Activated CD4-positive, alpha-beta T cell treated with anti-CD3 and anti-CD28 coated beads, Interleukin-2, amount 50 U/mL, for 48 hours (primary cell): ENCODE measurements at places on chromosomes 6 and 20.

GRCh38 chr20:57543754-57544153, 17.2 kb upstream of the PCK1 start:
- DNase-seq, result no peak

DNA sequence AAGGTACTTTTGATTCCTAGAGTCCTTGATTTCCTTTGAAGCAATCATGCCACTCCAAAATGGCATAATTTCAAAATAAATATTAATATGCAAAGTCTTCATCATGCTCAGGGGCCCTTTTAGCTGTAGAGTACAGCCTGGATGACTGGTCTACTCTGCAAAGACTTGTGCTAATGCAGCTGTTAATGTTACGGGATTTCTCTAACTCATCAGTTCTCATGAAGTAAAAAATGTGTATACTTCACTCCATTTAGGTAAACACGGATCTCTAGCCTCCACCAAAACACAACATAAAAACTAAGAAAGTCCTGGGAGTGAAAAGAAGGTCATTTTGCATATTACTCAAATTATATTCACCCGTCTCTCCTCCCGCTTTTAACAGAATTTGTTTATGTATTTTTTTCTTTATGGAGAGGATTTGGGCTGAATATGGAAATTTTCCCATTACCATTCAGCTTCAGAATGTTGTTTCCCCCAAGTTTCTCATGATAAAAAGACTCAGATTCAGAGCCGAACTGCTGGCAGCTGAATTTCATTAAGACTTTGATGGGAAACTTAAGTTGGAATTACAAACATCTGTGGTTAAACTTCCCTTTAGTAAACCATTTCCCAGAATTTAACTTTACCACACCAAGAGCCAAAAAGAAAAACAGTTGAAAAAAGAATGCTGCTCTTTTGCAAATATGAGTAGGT, 8.7 kb downstream of the LAMA4 start:
- DNase-seq, result no peak

DNA sequence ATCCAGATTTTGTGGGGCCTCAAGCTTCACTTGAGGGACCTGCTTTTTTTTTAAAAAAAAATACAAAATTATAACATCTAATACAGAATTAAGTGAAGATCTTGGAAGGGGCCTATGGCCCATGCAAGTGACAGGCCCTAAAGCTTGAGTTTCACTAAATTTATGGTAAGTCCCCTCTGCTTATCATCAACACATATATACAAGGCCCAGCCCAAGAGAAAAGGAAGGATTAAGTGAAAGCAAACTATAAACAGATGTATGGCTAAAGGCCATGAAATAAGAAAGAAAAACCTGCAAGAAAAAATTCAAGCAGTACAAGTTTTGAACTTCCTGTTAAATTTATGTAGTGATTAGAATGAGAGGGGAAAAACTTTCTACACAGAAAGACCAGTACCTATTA, 86.8 kb downstream of the CDC40 start:
- DNase-seq, result no peak

DNA sequence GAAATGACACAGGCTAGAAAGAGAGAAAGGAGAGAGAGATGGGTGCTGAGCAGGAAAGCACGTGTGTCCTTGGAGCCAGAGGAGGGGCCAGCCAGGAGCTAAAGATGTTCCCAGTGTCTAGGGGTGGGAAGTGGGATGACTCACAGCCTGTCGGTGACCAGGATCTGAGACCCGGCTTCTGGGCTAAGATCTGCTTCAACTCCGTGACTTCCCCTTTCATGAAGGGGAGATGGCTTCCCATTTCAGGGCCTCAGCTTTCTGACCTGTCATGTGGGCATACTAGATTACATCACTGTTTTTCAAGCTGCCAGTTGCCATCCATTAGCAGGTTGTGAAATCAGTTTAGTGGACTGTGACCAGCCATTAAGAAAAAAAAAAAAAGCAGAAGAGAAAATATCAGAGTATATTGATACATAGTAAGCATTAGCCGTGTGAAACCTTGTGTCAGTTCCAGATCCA, 5.4 kb downstream of the TGM3 start:
- DNase-seq, result no peak

GRCh38 chr6:65123521-65123920, 583.5 kb downstream of the EYS start:
- no peak for DNase-seq

GRCh38 chr6:5776104-5776503, 230.6 kb downstream of the NRN1 start:
- DNase-seq, result no peak

GRCh38 chr6:35044145-35044745, 96.9 kb downstream of the TCP11 start:
- DNase-seq, result no peak

GRCh38 chr6:3057063-3057770, 11.1 kb upstream of the RIPK1 start:
- no peak for DNase-seq

GRCh38 chr6:11288065-11288464, 55.6 kb upstream of the NEDD9 start:
- DNase-seq, result no peak
